Breast epithelium (tissue), 4 donors: ENCODE measurements at places on chromosomes 5 and 9. TPM values are rescaled to one million over a fixed set of nuclear protein-coding genes. Genes with fewer than 3 reads are reported as not detected.

The F12 gene
- 2.6 TPM for total RNA-seq

The TEX48 gene
- total RNA-seq = not detected

DNA sequence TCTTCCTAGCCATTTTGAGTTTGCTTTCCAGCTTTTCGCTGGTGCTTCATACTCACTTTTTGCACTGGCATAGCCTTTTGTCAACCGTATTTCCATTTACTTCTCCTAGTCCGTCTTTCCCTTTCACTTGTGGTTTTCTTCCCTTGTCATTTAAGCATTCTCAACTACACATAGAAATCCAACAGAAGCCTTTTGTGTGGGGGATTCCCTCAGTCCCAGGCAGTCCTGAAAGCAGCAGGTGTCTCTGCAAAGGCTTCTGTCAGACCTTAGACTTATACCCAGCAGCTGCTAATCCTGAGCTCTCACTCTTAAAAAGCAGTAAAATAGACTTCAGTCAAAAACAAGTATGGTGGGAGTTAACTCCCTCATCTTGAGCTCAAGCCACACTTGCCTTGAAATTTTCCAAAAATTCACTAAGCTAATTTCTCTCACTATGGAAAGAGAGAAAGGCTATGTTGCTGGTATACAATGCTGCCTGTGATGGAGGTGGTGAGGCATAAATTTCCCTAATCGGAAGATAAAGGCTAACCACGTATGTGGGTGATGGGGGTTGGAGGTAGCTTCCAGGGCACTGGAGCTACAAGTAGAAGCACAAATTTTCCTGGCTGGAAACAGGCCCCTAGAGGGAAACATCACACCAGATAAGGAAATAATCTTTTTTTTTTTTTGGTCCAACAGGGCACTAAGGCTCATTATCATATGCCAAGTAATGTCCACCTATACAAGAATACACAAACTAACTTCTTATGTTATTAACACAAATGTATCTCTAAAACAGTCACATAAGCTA, 34.8 kb upstream of the IFNK start:
- no peak overlapping the region for H3K4me3 ChIP-seq
- no peak for DNase-seq
- no peaks in the 10 kb centered on the region for H3K4me1 ChIP-seq
- H3K27me3 ChIP-seq = no peaks in the 10 kb centered on the region
- H3K27ac ChIP-seq = no peak overlapping the region
- H3K36me3 ChIP-seq = no peaks in the 10 kb centered on the region

DNA sequence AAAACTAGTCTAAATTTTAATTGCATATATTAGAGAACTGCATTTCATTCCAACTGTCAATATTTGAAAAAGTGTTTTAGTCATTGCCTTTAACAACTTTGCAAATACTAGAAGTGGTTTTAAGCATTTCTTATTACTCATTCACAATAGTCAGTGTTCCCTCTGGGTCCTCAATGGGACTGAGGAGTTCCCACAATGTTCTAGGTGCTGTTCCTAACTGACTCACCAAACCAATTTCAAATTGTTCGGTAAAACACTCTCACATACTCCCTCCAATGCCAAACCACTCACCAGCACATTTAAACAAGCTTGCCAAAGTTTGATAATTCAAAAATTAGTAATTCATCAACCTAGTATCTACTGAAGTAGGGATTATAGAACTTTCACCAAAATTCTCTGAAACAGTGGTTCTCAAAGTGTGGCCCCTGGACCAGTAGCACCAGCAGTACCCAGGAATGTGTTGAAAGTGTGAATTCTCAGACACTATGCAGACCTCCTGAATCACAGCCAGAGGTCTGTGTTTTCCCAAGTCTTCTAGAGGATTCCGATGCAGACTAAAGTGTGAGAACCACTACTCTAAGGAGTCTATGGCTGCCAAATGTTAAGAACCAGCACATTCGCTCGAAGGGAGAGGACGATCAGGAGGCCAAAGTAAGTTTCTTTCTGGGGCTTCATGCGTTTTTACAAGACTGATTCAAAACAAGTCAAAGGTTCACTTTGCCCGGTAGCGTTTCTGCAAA, 72.8 kb downstream of the APBA1 start:
- no peaks in the 10 kb centered on the region for H3K36me3 ChIP-seq
- no peak overlapping the region for H3K27ac ChIP-seq
- no peaks in the 10 kb centered on the region for H3K27me3 ChIP-seq
- no peaks in the 10 kb centered on the region for H3K4me1 ChIP-seq
- no peak overlapping the region for H3K4me3 ChIP-seq

DNA sequence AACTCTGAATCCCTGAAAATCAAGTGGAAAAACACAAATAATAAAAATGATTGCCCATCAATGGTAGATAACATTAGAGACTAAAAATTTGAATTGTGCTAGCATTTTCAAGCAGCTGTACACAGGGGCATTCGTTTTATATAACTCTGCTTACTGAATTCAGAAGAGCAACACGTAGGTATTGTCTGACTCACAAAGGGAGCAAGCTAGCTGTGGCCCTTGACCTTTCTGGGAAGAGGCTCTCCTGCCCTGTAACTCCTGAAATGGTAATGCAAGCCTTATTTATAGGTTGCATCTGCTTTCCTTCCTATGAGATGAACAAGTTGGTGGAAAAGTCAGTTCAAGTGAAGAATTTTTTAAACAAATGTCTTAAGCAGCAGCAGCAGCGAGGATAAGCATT, 218.7 kb upstream of the EFNA5 start:
- DNase-seq = no peak
- no peak overlapping the region for H3K4me3 ChIP-seq
- H3K27ac ChIP-seq = no peak overlapping the region
- H3K27me3 ChIP-seq = no peaks in the 10 kb centered on the region
